ENCODE measurements at places on chromosomes 2 and 18.

GRCh38 chr2:31903109-31903780 is 107.6 kb downstream of the MEMO1 start:
- no peak for DNase-seq

GRCh38 chr18:11987527-11987926 is 6.2 kb downstream of the IMPA2 start:
- DNase-seq, result no peak

DNA sequence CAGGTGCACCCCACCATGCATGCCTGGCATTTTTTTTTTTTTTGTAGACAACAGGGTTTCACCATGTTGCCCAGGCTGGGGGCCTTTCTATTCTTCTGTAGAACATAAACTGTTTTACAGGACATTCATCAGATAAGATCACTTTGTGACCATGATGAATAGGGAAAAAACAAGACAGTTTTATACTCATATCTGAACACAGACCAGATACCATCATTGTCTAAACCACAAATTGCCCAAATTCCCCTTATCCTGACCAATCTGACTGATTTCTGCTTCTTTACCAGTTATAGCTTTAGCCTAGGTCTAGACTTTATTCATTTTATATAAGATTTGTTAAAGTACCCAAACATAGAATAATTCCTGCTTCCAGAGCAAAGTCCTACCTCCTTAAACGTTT is 1699.3 kb upstream of the TMEFF2 start:
- DNase-seq, result no peak

DNA sequence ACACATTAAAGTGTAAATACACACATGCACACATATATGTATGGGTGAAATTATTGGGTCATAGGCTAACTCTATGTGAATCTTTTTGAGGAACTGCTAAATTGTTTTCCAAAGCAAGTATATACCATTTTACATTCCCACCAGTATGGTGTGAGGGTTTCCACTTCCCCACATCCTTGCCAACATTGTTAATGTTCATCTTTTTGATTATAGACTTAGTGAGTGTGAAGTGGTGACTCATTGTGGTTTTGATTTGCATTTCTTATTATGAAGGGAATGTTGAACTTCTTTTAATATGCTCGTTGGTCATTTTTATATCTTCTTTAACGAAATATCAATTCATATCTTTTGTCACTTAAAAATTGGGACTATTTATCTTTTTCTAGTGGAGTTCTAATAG is 181.8 kb upstream of the GCFC2 start:
- DNase-seq, result no peak

DNA sequence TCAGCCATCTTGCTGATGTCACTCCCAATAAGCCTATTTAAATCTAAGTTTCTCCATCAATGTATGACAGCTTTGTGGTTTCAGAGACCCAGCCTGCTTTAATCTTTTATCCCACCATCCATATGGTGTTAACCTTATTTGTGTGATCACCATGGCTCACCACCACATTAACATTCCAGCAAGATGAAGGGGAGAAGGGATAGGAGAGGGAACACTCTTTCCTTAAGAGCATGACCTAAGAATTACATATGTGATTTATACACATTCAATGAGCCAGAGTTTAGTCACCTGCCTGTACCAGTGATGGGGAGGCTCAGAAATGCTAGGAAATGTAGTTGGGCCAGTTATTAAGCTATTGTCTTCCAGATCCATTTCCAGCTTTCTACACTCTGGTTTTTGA is 44.5 kb upstream of the CHN1 start:
- no peak for DNase-seq

- DNase-seq, result no peak
Observed at GRCh38 chr2:215680605-215681598, 245.0 kb upstream of the FN1 start.

- DNase-seq, result no peak
Observed at GRCh38 chr2:133360882-133361281, 207.4 kb downstream of the NCKAP5 start.

GRCh38 chr2:26536371-26537068 is 58.6 kb upstream of the OTOF start:
- DNase-seq, result no peak

Data from glutamatergic neuron (in vitro differentiated cells).